ENCODE measurements at places on chromosomes 11 and 22. TPM values are rescaled to one million over a fixed set of nuclear protein-coding genes. Genes with fewer than 3 reads are reported as not detected.

GRIA4 gene
- not detected for total RNA-seq

TUT1 gene
- 16.9 TPM for total RNA-seq

DMC1 gene
- total RNA-seq, result 0.22 TPM

WBP2NL gene
- total RNA-seq, result 1.7 TPM

YPEL4 gene
- not detected for total RNA-seq

KRTAP5-7 gene
- total RNA-seq, result not detected

KCNJ11 gene
- total RNA-seq, result 88.4 TPM

PLEKHB1 gene
- total RNA-seq, result 11.1 TPM

MYRF gene
- total RNA-seq, result 0.24 TPM

RPS6KA4 gene
- total RNA-seq, result 13.0 TPM

ZC3H12C gene
- 23.7 TPM for total RNA-seq

- H3K27ac ChIP-seq, result no peak overlapping the region
- H3K27me3 ChIP-seq, result no peaks in the 10 kb centered on the region
- no peak overlapping the region for H3K4me3 ChIP-seq
- H3K4me1 ChIP-seq, result peaks cover 9% of the 10 kb centered on the region
- no peak for DNase-seq
These were observed 75.5 kb downstream of the MICAL2 start for GRCh38 chr11:12185914-12186313.

- H3K27ac ChIP-seq, result no peak overlapping the region
- H3K4me1 ChIP-seq, result no peaks in the 10 kb centered on the region
- no peaks in the 10 kb centered on the region for H3K36me3 ChIP-seq
These were observed 5.9 kb upstream of the OR52L1 start for GRCh38 chr11:5992604-5993251.

- no peak for DNase-seq
- H3K4me3 ChIP-seq, result no peak overlapping the region
- H3K27me3 ChIP-seq, result no peaks in the 10 kb centered on the region
- no peak overlapping the region for H3K27ac ChIP-seq
- no peaks in the 10 kb centered on the region for H3K4me1 ChIP-seq
These were observed 7.7 kb downstream of the UBASH3B start for GRCh38 chr11:122663056-122663740.

DNA sequence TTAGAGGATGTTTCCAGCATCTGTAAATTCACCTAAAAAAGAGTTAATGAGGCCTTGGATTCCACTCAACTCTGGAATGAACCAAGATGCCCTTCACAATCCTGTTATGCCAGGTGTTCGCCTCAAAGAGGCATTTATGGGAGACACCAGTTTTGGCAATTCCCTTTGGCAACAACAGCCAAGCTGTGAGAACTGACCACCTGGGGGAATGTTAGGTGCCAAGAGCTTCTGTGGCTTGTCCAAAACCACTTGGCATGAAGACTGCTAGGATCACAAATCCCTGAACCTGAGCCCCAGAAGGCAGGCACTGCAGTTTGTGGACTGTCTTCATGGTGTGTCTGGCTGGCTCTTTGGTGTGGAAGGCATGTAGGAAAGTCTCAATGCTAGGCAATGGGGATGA is 164.4 kb upstream of the BDNF start:
- no peaks in the 10 kb centered on the region for H3K4me1 ChIP-seq
- no peaks in the 10 kb centered on the region for H3K27me3 ChIP-seq
- DNase-seq, result no peak
- H3K4me3 ChIP-seq, result no peak overlapping the region
- H3K27ac ChIP-seq, result no peak overlapping the region
- H3K36me3 ChIP-seq, result no peaks in the 10 kb centered on the region

- peaks cover 3% of the 10 kb centered on the region for H3K4me1 ChIP-seq
- no peak overlapping the region for H3K4me3 ChIP-seq
- no peaks in the 10 kb centered on the region for H3K27me3 ChIP-seq
- no peak overlapping the region for H3K27ac ChIP-seq
- DNase-seq, result no peak
- no peaks in the 10 kb centered on the region for H3K36me3 ChIP-seq
These were observed 34.5 kb downstream of the TNKS1BP1 start for GRCh38 chr11:57290288-57290687.

DNA sequence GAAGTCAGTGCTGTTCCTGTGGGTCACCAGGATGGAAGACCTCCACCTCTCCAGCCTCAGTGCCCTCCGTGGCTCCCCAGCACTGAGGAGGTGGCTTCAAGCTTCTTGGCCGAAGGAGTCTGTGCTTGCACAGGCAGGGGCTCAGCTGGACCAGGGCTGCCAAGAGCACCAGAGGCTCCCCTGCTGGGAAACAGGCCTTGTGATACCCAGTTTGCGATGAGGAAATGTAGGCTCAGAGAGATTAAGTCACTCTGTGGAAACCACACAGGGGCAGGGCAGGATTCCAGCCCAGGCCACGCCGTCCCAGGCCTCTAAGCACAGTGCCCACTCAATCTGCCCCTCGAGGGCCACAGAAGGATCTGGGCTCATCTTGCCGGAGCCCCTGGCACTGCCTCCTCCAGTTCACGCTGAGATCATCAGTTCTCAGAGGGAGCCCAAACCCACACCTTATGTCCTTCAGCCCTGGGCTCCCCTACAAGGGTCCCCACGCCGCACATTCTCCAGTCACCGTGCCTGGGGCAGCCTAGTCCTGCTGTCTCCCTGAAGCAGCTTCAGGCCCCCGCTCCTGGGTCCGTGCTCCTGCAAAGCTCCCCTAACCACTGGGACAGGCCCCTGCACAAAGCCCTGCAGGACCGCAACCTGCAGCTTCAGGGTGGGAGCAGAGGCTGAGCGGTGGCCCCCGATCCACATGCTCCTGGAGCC is 21.6 kb downstream of the ANO1 start:
- H3K36me3 ChIP-seq, result no peaks in the 10 kb centered on the region
- no peaks in the 10 kb centered on the region for H3K27me3 ChIP-seq
- no peaks in the 10 kb centered on the region for H3K4me1 ChIP-seq
- peak; percentile 45 for DNase-seq

- no peaks in the 10 kb centered on the region for H3K27me3 ChIP-seq
- no peaks in the 10 kb centered on the region for H3K36me3 ChIP-seq
- no peak overlapping the region for H3K4me3 ChIP-seq
- no peaks in the 10 kb centered on the region for H3K4me1 ChIP-seq
- H3K27ac ChIP-seq, result no peak overlapping the region
- DNase-seq, result no peak
These were observed 71.8 kb downstream of the GRK3 start for GRCh38 chr22:25636323-25636722.

DNA sequence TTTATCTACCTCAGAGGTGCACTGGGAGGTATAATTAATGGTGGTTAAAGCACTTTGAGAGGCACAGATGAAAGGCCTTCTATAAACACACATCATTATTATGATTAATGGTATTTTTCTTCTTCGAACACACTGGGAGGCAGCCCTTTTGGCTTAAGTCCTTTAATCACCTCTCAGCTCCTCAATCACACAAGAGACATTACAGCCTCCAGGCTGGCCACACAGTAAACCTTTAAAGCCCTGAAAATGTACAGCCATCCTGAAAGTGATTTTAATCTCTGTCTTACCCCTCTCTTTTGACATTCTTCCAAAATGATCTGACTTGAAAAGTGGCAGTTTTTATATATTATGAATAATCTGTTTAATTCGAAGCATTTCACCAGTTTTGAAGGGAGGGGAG is 54.3 kb upstream of the VSTM5 start:
- no peak overlapping the region for H3K27ac ChIP-seq
- no peaks in the 10 kb centered on the region for H3K27me3 ChIP-seq
- no peaks in the 10 kb centered on the region for H3K36me3 ChIP-seq
- DNase-seq, result no peak

DNA sequence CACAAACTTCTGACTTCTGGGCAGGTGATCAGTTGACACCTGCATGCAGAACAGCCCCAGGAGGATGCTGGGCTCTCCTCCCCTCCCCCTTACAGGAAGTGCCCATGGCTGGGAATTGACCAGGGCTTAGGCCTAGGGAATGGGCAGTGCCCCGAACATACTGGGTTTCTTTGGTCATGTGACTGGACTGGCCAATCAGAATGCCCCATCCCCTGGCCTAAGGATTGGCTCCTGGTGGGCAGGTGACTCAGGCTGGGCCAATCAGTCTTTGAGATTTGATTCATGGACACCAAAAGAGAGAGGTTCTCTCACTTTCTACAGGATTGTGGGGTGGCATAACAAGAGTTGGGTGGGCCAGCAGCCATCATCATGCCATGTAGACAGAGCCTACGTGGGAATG is 37.1 kb downstream of the MCM5 start:
- no peaks in the 10 kb centered on the region for H3K27me3 ChIP-seq
- no peak overlapping the region for H3K27ac ChIP-seq
- H3K4me1 ChIP-seq, result no peaks in the 10 kb centered on the region
- no peak overlapping the region for H3K4me3 ChIP-seq
- DNase-seq, result no peak
- no peaks in the 10 kb centered on the region for H3K36me3 ChIP-seq

GRCh38 chr22:19516378-19517170 is 7.6 kb downstream of the CLDN5 start:
- H3K27me3 ChIP-seq, result peaks cover under 1% of the 10 kb centered on the region
- H3K27ac ChIP-seq, result no peak overlapping the region
- no peak overlapping the region for H3K4me3 ChIP-seq
- no peaks in the 10 kb centered on the region for H3K4me1 ChIP-seq

DNA sequence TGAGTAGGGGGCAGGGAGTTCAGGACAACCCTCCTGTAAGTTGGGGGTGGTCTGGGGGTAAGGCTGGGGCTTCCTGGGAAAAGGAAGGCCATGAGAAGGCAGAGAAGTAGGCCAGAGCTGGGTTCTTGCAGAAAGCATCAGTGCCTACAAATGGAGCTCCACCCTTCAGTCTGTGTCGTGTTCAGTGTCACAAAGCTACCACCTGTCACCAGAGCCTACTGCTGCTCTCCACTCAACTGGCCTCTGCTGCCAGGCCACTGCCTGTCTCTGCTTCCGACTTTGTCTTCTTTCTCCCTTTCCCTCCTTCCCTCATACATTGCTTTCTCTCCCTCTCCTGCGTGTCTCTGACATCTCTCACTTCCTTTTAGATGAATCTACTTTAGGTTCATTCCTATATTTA is 3.4 kb upstream of the WBP2NL start:
- DNase-seq, result no peak
- no peak overlapping the region for H3K4me3 ChIP-seq
- no peaks in the 10 kb centered on the region for H3K4me1 ChIP-seq
- no peaks in the 10 kb centered on the region for H3K27me3 ChIP-seq
- no peaks in the 10 kb centered on the region for H3K36me3 ChIP-seq

GRCh38 chr11:16030664-16031063 is 325.7 kb downstream of the SOX6 start:
- no peaks in the 10 kb centered on the region for H3K36me3 ChIP-seq
- no peak overlapping the region for H3K27ac ChIP-seq
- H3K4me1 ChIP-seq, result no peaks in the 10 kb centered on the region
- H3K4me3 ChIP-seq, result no peak overlapping the region
- no peak for DNase-seq

GRCh38 chr11:134468796-134469195 is 56.8 kb upstream of the B3GAT1 start:
- H3K4me3 ChIP-seq, result no peak overlapping the region
- H3K27me3 ChIP-seq, result peaks cover 34% of the 10 kb centered on the region
- H3K27ac ChIP-seq, result no peak overlapping the region
- DNase-seq, result no peak
- H3K4me1 ChIP-seq, result no peaks in the 10 kb centered on the region

DNA sequence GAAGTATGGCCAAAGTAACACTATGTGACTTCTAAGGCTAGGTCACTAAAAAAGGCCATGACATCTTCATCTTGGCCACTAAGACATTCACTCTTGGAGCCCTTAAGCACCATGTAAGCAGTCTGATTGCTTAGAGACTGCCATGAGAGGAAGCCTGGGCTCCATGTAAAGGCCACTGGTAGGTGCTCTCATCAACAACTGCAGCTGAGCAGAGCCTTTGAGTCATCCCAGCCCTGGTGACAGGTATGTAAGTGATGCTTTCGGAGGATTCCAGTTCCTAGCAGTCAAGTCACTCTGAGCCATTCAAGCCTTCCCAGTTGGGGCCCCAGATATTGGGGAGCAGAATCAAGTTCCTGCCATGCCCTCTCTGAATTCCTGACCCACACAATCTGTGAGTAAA is 26.2 kb downstream of the GAB2 start:
- no peaks in the 10 kb centered on the region for H3K36me3 ChIP-seq
- no peak overlapping the region for H3K27ac ChIP-seq
- no peaks in the 10 kb centered on the region for H3K4me1 ChIP-seq

- no peak overlapping the region for H3K27ac ChIP-seq
- H3K27me3 ChIP-seq, result no peaks in the 10 kb centered on the region
- H3K4me3 ChIP-seq, result no peak overlapping the region
- DNase-seq, result no peak
- H3K36me3 ChIP-seq, result no peaks in the 10 kb centered on the region
- H3K4me1 ChIP-seq, result no peaks in the 10 kb centered on the region
These were observed 68.1 kb downstream of the LIF start for GRCh38 chr22:30178181-30179126.

DNA sequence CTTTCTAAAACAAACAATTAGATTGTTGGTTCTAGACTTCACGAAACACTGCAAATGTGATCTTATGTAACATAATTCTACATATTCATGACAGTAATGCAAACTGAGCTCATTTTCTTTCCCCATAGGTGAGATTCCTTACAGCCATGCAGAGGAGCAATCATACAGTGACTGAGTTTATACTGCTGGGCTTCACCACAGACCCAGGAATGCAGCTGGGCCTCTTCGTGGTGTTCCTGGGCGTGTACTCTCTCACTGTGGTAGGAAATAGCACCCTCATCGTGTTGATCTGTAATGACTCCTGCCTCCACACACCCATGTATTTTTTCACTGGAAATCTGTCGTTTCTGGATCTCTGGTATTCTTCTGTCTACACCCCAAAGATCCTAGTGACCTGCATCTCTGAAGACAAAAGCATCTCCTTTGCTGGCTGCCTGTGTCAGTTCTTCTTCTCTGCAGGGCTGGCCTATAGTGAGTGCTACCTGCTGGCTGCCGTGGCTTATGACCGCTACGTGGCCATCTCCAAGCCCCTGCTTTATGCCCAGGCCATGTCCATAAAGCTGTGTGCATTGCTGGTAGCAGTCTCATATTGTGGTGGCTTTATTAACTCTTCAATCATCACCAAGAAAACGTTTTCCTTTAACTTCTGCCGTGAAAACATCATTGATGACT is 1.5 kb downstream of the OR9G1 start:
- no peaks in the 10 kb centered on the region for H3K36me3 ChIP-seq
- H3K27ac ChIP-seq, result no peak overlapping the region
- no peaks in the 10 kb centered on the region for H3K27me3 ChIP-seq
- no peak for DNase-seq
- H3K4me1 ChIP-seq, result no peaks in the 10 kb centered on the region

DNA sequence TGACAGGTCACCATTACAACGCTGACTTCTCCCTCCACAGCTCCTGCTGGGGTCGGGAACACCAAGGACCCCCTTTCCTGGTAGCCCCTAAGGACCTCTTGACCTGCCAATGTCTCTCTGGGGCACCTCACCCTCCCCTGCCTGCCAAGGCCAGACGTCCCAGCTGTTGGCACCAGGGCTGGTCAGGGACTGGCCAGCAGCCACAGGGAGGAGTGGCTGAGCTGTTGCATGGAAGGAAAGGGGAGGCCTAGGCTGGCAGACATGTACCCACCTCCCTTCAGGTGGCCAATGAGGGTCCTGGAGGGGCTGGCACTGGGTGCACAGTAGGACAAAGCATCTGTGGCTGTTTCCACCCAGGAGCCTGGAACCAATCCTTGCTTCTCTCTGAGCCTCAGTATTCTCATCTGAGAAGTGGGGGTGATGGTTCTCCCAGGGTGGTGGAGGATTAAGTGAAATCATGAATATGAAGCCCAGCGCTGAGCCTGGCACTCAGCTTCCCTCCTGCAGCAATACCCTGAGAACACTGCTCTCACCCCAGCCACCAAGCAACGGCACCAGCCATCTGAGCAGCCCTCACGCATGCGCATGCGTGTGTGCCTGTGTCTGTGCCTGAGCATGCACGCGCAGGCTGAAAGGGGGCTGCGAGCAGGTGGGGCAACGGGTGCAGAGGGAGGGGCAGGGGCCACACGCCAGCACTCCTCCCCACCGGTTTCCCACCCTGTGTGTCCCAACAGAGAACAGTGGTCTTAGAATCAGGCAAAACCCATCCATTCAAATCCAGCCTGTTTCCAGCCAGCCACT is 5.9 kb downstream of the KCNJ4 start:
- no peaks in the 10 kb centered on the region for H3K36me3 ChIP-seq
- H3K4me1 ChIP-seq, result no peaks in the 10 kb centered on the region
- peaks cover 75% of the 10 kb centered on the region for H3K27me3 ChIP-seq
